Stimulated activated CD8-positive, alpha-beta memory T cell treated with anti-CD3 and anti-CD28 coated beads, Interleukin-7, amount 100 ng/mL, for 4 hours (primary cell): ENCODE measurements at places on chromosomes 6 and 20.
A peak's percentile ranks its signal among the peaks of the same experiment; 100 is the strongest.

DNA sequence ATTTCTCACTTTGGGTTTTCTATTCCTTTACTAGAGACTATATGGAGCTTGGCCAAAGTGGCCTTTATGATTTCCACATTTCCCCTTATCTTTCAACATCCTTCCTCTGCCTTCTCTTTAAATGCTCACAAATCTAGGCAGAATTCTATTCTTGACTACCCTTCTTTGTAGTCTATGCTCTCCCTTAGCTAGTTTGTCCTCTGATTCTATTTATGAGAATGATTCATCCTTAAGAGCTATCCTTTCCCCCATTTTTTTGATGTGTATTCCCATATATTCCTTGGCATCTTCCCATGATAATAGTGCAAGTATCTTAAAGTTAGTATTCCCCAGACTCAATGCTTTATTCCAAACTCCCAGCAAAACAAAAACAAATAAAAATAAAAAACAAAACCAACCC, 53.1 kb downstream of the IL20RA start:
- DNase-seq, result no peak

GRCh38 chr20:32456869-32457478, 98.8 kb downstream of the ASXL1 start:
- DNase-seq, result no peak

DNA sequence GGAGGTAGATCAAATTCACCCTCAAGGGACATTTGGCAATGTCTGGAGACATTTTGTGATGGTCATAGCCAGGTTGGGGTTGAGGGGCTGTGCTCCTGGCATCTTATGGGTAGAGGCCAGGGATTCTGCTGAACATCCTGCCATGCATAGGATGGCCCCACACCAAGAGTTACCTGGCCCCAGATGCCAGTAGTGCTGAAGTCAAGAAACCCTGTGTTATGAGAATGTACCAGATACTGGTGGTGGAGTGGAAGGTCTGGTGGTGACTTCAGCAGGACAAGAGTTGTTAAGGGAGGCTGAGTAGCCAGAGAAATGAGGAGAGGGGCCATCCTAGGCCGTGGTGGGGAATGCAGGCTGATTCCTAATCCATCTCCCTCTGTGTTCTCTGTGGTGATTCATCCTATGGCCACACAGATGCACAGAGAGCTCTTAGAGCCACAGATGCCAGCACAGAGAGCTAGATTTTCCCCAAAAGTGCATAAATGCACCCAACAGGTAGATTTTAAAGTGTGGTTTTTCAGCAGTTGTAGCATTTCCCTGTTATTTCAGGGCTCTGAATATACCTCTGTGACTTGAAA, 43.6 kb downstream of the CDYL start:
- no peak for DNase-seq

GRCh38 chr6:106629859-106630163, 433 bp downstream of the QRSL1 start:
- DNase-seq, result no peak

- DNase-seq, result no peak
Observed at GRCh38 chr6:70985156-70985555, 28.3 kb upstream of the B3GAT2 start.

GRCh38 chr20:21322921-21323331, 19.8 kb downstream of the XRN2 start:
- no peak for DNase-seq

- no peak for DNase-seq
Observed at GRCh38 chr6:127192911-127193541, 73.6 kb upstream of the RNF146 start.

DNA sequence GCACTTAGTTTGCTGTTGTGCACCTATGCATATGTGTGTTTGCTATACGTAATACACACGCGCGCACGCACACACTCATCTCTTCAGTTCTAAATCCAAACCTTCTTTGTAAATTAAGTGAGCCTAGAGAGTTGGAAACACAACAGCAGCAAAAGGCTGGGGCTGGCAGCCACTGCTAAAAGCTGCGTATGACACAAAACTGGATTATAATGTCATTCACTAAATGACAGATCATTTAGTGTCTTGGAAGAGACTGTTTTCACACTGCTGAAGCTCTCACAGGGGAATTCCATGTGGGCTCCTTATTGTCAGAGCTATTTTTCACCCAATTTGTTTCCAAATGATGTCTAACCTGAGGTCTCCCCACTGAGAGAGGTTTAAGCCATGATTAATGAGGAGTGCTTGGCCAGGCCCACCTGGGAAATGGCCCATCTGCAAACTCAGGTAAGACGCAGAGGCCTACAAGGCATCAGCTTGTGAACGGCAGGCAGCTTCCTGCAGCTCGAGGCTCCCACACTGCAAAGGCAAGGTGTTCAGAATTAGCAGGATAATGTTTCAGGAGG, 94.2 kb downstream of the OLIG3 start:
- DNase-seq, result no peak

GRCh38 chr6:90478789-90479602, 107.9 kb downstream of the MAP3K7 start:
- peak; percentile 78 for DNase-seq

GRCh38 chr20:32608664-32609015, 23.5 kb upstream of the NOL4L start:
- no peak for DNase-seq

GRCh38 chr6:69623357-69623756, 173.5 kb downstream of the LMBRD1 start:
- no peak for DNase-seq

DNA sequence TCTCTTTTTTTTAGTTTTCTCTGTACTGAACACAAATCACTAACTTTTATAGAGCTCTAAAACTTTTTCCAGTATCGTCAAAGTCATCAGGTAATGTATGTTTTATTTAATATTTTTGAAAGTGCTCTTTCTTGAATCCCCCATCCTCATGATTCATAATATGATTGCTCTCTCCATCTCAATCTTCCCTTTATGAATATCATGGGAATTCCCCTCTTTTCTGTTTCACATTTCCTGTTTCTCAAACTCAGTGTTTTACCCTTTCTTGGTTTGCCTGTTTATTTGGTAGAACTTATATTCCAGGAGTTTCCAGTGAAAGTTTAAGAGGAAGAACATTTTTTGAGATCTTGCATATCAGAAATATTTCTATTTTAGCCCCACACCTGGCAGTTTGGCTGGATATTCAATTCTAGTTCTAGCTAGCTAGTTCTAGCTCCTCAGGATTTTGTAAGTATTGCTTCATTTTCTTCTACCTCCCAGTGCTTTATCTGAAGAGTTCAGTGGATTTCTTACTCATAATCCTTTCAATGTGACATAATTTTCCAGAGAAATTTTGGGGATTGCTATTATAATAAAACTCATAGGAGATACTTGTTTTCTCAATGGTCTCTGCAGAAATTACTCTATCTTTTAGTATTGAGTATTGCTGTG, 6.1 kb upstream of the C6orf58 start:
- DNase-seq, result no peak

GRCh38 chr6:98838032-98838431, 3.7 kb downstream of the POU3F2 start:
- DNase-seq, result no peak

- no peak for DNase-seq
Observed at GRCh38 chr20:59246691-59247400, 53.6 kb upstream of the EDN3 start.

DNA sequence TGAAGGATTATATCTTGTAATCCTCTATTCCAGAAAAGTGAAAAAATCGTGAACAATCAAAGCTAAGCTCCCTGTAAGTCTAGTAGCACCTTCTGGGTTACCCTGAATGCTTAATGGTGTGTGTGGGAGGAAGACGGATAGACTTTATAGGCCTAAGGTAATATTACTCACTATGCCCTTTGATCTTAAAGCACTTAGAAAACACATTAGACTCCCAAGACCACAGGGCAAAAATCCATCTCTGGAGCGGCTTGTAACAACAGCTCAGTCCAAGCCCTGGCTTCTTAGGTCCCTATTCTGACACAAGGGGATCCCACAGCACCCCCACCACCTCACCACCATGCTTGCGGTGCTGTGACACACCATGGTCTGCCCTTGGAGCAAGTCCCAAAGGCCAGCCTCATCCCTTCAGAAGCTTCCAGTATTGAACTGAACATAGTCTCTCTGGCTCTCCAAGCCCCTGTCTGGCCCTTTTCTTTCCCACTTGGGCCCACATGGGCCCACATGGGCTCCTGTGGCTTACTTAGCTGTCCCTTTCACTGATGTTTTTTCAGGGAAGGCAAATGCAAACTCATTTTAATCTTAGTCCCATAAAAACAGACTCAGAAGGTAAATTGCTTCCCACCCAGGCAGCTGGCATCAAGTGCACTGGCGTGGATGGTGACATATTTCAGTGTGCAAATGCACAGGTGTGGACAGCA, 28.3 kb downstream of the C6orf132 start:
- DNase-seq, result no peak

DNA sequence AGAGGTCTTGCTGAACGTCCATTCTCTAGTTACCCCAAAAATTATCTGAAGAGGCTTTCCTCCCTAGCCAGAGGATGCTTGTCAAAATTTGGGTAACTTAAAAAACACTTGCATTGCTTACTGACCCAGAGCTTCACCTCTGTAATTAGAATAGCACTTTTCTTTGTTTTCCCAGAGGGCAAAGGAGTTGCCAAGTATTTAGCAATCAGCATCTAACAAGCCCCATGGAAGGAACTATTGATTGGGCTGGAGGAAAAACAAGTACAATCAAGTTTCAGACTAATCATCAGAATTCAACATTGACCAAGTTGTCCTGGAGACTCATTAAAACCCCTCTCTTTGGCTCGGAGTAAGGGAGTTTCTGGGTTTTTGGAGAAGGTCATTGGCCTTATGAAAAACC, 226.4 kb downstream of the TBC1D7 start:
- no peak for DNase-seq

DNA sequence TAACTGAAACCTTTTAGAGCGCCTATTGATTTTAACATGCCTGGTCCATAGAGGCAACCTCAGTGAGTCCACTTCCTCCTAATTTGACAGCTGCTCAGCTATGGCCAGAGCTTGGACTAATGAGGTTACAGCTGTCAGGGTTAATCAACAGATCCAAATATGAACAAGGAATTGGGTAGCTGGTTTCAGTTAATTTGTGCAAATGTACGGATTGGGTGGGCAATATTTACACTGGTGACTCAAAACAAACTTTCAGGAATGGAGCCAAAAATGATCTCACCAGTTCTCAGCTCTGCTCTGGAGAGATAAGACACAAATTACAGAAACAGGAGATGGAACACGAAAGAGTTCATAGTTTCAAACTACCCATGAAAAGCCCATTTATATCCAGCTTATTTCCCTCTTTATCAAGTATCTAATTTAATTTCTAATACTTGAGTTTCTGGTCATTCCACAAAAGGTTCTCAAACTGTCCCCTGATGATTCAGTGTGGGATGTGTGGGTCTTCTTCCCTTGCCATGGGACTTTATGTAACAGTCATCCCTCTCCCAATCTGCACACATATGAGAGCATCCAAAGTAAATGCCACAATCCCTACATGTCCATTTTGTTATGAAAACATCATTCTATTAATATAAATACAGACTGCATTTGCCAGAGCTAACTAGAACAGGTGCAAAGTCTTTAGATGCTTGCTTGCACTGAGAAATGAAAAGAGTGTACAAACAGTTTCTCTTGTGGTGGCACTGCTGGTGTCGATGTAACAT, 149.9 kb downstream of the RPS12 start:
- no peak for DNase-seq

DNA sequence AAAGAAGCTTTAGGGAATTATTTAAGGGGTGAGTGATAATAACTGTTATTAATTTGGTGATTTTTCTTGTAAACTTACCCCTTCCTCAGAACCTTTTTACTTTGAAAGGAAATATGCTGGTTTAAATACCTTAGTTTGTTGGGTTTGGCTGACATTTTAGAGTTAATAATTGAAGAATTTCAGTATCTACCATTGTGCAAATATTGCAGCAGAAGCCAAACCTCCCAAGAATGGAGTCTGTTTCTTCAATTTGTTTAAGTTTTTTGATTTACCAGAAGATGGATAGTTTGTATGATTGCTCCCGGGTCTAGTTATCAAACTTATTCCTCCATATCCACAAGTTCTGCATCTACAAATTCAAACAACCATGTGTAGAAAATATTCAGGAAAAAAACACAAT, 77.1 kb downstream of the ATRN start:
- no peak for DNase-seq

DNA sequence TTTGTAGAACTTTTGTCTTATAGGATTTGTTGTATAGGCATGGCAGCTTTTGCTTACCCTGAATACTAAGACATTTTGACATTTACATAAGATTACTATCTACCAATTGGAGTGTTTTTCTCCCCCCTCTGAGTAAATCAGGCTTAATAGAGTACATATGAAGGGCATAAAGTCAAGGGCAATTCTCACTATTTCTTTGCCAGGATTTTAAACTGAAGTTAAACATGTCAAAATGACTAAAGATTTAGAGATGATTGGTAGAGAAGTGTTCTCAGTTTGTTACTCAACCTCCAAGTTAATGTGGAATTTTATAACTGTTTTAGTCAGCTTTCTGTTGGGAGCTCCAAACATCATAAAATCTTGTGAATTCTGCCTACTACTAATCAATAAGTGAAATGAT, 157.8 kb downstream of the CDKAL1 start:
- DNase-seq, result no peak
